IMR-90 (cell line): ENCODE measurements at places on chromosomes 6 and 20.

DNA sequence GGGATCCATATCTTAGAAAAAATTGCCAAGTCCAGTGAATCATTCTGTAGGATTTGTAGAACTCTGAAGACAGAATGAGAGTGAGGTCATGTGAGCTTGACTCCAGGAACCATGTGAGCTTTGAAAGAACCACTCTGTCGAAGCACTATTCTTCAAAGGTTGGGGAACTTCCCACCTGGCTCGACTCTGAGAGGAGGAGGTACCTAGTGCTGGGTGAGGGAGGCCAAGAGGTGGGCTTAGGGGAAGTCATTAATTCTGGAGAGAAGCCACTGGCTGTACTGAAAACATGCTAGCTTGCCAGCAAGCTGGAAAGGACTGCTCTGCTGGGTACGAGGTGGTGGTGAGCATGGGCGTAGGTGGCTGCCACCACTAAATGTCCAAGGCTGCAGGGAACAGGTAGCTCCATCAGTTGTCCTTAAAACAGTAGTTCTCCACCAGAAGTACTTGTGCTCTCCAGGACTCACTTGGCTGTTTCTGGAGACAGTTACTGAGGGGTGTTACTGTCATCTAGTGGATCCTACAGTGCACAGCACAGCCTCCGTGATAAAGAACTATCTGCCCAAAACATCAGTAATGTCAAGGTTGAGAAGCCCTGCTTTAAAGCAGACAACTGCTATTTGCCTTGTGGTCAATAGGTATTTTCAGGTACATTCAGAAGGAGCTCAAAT lies 34.7 kb upstream of the SYNJ2 start:
- H3K27me3 ChIP-seq, result no peaks in the 10 kb centered on the region
- peaks cover 35% of the 10 kb centered on the region for H3K36me3 ChIP-seq
- DNase-seq, result peak; percentile 10
- H3K27ac ChIP-seq, result no peak overlapping the region
- no peaks in the 10 kb centered on the region; the same call in 1 of the 2 replicates for H3K4me1 ChIP-seq

DNA sequence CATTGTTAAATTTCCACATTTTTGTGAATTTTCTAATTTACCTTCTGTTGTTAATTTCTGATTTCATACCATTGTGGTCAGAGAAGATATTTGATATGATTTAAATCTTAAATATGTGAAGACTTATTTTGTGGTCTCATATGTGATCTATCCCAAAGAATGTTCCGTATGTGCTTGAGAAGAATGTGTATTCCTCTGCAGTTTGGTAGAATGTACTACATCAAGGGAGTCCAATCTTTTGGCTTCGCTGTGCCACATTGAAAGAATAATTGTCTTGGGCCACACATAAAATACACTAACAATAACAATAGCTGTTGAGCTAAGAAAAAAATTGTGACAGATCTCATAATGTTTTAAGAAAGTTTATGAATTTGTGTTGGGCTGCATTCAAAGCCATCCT lies 176.2 kb upstream of the PRND start:
- H3K27ac ChIP-seq, result no peak overlapping the region
- H3K4me1 ChIP-seq, result peaks cover 16% of the 10 kb centered on the region
- H3K4me3 ChIP-seq, result no peak overlapping the region
- H3K36me3 ChIP-seq, result no peaks in the 10 kb centered on the region
- H3K27me3 ChIP-seq, result no peaks in the 10 kb centered on the region

DNA sequence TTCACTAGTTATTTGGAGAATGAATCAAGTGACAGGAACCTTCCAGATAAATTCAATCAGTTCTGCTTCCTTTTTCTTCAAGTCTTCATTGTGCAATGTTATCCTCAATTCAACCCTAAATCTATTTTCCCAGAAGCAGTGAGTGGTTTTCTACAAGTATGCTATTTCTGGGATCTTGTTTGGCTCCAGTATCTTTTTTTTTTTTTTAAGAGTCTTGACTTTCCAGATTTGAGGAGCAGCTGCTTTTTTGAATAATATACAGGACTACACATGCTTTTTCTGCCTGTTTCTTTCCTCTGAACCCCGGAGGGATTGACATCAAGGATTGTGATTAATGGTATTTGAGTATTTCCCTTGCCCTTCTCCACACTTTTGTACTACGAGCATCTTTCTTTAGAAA lies 339.2 kb upstream of the JAG1 start:
- no peaks in the 10 kb centered on the region for H3K36me3 ChIP-seq
- no peaks in the 10 kb centered on the region; the same call in 1 of the 2 replicates for H3K4me1 ChIP-seq
- H3K4me3 ChIP-seq, result no peak overlapping the region
- no peaks in the 10 kb centered on the region; the same call in 1 of the 2 replicates for H3K27me3 ChIP-seq

GRCh38 chr6:80003826-80004172 lies 650 bp upstream of the TTK start:
- H3K27ac ChIP-seq, result peak overlapping the region; percentile 74
- H3K4me1 ChIP-seq, result no peaks in the 10 kb centered on the region
- DNase-seq, result no peak
- peak overlapping the region; percentile 69 for H3K4me3 ChIP-seq
- peaks cover 1% of the 10 kb centered on the region; the same call in 1 of the 2 replicates for H3K27me3 ChIP-seq

DNA sequence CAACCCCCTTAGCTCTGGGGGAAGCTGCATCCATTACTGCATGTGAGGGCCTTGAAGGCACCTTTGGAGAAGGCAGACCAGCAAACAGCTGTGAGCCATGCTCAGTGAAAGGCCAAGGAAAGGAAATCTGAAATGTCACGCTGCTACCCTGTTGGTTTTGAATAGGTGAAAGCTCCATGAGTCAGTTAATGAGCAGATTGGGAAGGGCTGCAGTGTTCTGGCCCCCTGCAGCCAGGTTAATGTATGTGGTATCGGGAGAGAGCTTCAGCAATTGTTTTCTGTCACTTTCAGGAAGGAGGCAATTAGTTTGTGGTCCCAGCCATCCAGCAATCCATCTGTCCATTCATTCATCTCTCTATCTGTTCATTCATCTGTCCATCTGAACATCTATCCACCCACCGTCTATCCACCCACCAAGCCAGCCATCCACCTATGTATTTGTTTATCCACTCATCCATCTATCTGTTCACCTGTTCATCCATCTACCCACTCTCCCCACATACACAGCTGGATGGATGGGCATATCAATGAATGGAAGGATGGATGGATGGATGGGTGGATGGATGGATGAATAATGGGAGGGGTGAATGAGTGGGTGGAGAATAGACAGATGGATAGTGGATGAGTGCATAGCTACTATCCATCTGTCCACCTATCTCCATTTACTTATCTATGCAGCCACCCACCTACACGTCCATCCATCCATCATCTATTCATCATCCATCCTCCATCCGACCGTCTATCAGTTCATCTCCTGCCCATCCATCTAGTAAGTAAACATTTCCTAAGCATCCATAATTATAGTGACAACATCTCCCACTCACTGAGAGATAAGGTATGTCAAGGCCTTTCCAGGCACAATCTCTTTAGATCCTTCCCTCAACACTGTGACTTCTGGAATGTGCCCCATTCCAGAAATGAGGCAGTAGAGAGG lies 16.0 kb downstream of the PCK1 start:
- no peaks in the 10 kb centered on the region for H3K36me3 ChIP-seq
- no peak overlapping the region for H3K4me3 ChIP-seq
- no peak for DNase-seq
- H3K4me1 ChIP-seq, result peaks cover 1% of the 10 kb centered on the region
- H3K27me3 ChIP-seq, result peaks cover 32% of the 10 kb centered on the region

DNA sequence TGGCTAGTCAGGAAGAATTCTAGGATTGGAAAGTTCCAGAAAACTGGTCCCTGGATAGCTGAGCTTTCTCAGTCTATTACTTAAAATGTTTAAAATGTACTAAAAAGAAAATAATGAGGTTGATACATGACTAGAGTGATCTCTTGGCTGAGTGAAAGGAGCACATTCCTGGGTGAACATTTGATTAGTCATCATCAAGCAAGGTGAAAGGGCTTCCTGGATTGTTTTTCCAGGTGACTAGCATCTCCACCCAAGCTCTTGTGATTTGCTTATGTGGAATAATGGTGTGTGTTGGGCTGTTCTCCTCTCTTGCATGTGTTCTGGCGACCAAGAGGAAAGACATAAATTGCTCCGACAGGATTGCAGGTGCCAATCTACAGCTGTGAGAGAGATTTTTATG lies 42.9 kb downstream of the PKIB start:
- no peaks in the 10 kb centered on the region for H3K4me1 ChIP-seq
- H3K4me3 ChIP-seq, result no peak overlapping the region

DNA sequence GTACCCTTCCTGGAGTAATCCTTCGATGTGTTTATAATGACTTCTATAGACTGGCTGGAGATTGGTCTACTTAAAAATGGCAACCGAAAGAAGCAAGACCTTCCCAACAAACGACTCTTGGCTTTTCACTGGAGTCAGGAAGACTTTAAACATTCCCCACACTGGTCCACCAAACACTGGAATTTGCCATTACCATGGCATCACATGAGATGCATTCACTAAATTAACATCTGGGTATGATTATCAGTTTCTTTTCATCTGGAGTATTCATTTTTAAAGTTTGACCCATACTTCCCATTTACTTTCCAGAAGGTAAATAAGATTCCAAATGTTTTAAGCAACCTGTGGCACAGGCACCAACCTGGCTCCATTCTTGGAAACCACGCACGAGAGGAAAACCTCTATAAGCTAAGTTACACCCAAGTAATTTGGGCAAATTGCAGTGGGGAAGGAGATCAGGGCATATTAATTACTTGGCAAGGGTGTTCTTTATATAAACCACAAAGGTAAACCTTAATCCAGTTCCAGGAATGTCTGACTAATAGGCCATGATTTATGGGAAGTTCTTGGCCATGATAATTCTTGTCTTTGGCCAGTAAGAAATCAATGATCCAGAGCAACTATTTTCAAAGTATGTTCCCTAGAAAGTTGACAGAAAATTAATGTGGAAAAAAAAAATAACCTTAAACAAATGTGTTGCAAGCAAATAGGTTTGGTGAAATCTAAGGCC lies 190.0 kb upstream of the COL21A1 start:
- H3K4me1 ChIP-seq, result peaks cover 2% of the 10 kb centered on the region; the same call in 1 of the 2 replicates
- no peaks in the 10 kb centered on the region for H3K36me3 ChIP-seq
- no peak overlapping the region for H3K27ac ChIP-seq
- no peaks in the 10 kb centered on the region; the same call in 1 of the 2 replicates for H3K27me3 ChIP-seq

- peaks cover 19% of the 10 kb centered on the region for H3K27me3 ChIP-seq
- H3K4me3 ChIP-seq, result no peak overlapping the region
- DNase-seq, result peak; percentile 28
Measured at GRCh38 chr20:3710703-3711483, 1.5 kb downstream of the SIGLEC1 start.

- no peak overlapping the region for H3K27ac ChIP-seq
- H3K36me3 ChIP-seq, result no peaks in the 10 kb centered on the region
- no peak overlapping the region for H3K4me3 ChIP-seq
- DNase-seq, result no peak
- peaks cover 4% of the 10 kb centered on the region for H3K4me1 ChIP-seq
Measured at GRCh38 chr6:162963861-162964260, 236.1 kb downstream of the PACRG start.

GRCh38 chr6:157921685-157922367 lies 59.8 kb upstream of the SYNJ2 start:
- no peak overlapping the region for H3K4me3 ChIP-seq
- DNase-seq, result peak; percentile 49

DNA sequence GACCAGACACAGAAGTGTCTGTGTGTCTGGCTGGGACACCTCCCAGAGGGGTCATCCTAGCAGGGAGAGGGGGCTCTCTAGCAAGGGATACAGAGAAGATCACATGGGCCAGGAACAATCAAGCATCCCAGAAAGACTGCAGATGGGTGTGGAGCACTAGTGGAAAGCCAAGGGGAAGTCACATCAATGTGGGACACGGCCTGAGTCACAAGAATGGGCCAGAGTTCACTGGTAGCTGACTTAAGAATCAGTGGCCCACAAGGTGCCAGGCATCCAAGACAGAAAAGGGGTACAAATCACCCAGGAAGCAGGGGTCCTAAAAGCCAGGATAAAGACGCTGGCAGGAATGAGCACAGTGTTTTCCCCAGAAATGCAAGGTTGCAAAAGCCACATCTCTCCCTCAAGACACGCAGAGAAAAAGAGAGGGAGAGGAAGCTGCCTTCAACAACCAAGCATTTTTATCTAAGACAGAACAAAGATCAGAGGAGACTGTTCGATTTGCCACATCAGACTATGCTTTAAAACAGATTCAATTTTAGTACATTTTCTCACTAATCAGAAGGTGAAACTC lies 113.6 kb upstream of the DST start:
- H3K4me1 ChIP-seq, result peaks cover 27% of the 10 kb centered on the region
- no peaks in the 10 kb centered on the region for H3K27me3 ChIP-seq
- peak overlapping the region; percentile 44 for H3K27ac ChIP-seq
- H3K36me3 ChIP-seq, result no peaks in the 10 kb centered on the region
- DNase-seq, result no peak

DNA sequence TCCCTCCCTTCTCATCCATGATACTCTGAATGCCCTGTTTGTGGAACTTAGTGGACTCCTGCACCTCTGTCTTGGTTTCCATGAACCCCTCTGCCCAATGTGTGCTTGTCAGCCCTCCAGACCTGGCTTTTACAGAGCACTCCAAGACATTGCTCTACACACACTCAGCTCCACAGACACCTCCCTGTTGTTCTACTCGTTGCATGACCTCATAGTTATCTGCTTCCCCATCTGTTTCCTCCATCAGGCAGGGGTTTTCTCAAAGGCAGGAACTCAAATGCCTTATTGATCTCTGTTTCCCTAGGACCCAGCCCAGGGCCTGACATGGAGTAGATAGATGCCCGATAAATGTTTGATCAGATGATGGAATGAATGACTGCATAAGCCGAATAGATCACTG lies 13.3 kb downstream of the PLCG1 start:
- no peak overlapping the region for H3K27ac ChIP-seq
- H3K36me3 ChIP-seq, result peaks cover 3% of the 10 kb centered on the region; the same call in 1 of the 2 replicates

- peaks cover 11% of the 10 kb centered on the region for H3K4me1 ChIP-seq
- H3K27me3 ChIP-seq, result no peaks in the 10 kb centered on the region
- no peak overlapping the region; the same call in 1 of the 2 replicates for H3K4me3 ChIP-seq
- DNase-seq, result peak; percentile 94
Measured at GRCh38 chr6:14876778-14877613, 368.9 kb upstream of the JARID2 start.

- peaks cover 13% of the 10 kb centered on the region for H3K36me3 ChIP-seq
- H3K4me1 ChIP-seq, result peaks cover 5% of the 10 kb centered on the region
Measured at GRCh38 chr6:4133941-4134838, 1.2 kb downstream of the ECI2 start.

GRCh38 chr6:10259671-10260070 lies 155.2 kb downstream of the TFAP2A start:
- H3K4me1 ChIP-seq, result no peaks in the 10 kb centered on the region
- no peaks in the 10 kb centered on the region for H3K36me3 ChIP-seq
- DNase-seq, result no peak
- no peaks in the 10 kb centered on the region for H3K27me3 ChIP-seq
- no peak overlapping the region for H3K4me3 ChIP-seq

GRCh38 chr6:156351346-156351966 lies 425.7 kb upstream of the ARID1B start:
- no peak for DNase-seq
- no peak overlapping the region for H3K4me3 ChIP-seq
- peaks cover 2% of the 10 kb centered on the region for H3K4me1 ChIP-seq
- no peak overlapping the region for H3K27ac ChIP-seq
- H3K36me3 ChIP-seq, result no peaks in the 10 kb centered on the region

- no peaks in the 10 kb centered on the region for H3K4me1 ChIP-seq
- no peaks in the 10 kb centered on the region for H3K36me3 ChIP-seq
- no peak for DNase-seq
- H3K27ac ChIP-seq, result no peak overlapping the region
- no peaks in the 10 kb centered on the region; the same call in 1 of the 2 replicates for H3K27me3 ChIP-seq
Measured at GRCh38 chr20:61628901-61629601, 377.0 kb downstream of the CDH4 start.
